ENCODE measurements at places on chromosomes 1 and 21.
A peak's percentile ranks its signal among the peaks of the same experiment; 100 is the strongest.

DNA sequence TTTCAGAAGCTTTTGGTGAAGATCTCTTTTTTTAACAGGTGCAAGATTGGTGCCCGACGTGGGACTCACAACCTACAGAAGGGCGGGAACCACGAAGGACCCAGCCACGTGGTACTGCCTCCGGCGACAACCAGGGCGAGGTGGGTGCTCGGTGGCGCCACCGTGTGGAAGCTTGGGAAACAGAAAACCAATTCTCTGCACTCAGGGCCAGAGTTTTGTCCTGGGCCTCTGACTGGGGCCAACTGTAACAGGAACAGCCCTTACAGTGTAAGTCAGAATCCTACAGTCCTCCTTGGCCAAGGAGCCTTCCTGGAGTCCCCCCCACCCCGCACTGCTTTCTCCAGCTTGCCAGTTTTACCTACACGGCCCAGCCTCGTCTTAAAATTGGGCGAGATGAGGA is 11.6 kb upstream of the S100A7A start:
- peak; percentile 54 for DNase-seq

DNA sequence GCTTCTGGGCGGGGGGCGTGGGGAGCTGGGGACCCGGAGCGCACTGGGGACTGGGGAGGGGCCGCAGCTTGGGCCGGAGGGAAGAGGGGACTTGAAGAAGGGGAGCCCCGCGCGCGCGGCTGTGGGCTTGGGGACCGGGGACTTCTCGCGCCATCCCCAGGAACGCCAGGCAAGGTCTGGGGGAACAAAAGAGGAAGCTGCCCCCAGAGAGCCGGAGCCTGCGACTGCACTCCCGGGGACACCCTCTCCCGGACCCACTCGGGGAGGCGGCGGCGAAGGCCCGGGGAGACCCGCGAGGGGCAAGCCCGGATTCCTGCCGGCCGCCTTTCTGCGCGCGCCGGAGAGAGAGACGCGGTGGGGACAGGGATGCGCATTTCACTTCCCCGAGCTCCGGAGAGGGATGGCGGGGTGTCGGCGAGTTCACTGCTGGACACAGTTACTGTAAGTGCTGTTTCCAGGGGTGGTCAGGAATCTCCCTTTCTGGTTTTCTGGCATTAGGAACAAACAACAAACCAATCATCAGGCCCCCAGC is 732 bp downstream of the ABCG1 start:
- peak; percentile 36 for DNase-seq

GRCh38 chr1:12244078-12244477 is 14.2 kb downstream of the VPS13D start:
- no peak for DNase-seq

DNA sequence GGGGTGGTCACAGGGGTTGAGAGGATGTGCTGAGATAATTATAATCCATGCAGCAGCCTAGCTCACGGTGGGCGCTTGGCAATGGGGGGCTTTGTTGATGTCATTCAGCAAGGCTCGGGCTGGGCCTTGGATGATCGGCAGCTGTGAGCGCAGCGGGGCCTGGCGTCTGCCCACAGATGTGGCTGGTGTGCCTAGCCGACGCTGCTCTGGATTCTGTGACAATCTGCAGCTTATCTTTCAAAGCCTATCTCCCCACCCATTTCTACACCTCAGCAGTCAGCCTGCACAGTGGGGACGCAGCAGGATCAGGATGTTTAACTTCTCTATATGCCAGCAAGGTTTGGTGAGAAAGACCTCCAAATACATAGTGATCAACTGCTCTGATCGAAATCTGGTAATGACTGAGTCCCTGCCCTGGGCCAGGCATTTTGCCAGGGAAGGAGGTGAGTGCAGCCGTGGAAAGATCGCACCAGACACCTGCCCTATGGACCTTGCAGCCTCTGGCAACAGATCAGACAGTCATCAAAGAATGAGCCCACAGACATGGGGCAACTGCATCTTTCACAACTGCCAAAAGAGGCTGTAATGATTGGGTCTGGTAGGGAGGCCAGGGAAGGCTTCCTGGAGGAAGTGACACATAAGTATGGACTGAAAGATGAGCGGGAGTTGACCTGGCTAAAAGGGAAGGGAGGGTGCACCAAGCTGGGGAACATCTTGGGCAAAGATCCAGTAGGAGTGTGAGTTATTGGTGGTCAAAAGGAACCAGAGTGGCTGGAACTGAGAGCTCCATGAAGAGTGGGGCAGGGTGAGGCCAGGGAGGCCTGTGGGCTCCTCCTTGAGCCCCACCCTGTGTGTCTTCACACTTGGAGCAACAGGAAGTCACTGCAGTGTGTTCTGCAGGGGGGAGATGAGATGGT is 35.3 kb downstream of the EPHB2 start:
- DNase-seq, result no peak

- DNase-seq, result peak; percentile 35
These were observed 212.8 kb upstream of the RAB4A start for GRCh38 chr1:229058111-229058561.

GRCh38 chr1:173276922-173277800 is 70.0 kb upstream of the TNFSF4 start:
- no peak for DNase-seq

DNA sequence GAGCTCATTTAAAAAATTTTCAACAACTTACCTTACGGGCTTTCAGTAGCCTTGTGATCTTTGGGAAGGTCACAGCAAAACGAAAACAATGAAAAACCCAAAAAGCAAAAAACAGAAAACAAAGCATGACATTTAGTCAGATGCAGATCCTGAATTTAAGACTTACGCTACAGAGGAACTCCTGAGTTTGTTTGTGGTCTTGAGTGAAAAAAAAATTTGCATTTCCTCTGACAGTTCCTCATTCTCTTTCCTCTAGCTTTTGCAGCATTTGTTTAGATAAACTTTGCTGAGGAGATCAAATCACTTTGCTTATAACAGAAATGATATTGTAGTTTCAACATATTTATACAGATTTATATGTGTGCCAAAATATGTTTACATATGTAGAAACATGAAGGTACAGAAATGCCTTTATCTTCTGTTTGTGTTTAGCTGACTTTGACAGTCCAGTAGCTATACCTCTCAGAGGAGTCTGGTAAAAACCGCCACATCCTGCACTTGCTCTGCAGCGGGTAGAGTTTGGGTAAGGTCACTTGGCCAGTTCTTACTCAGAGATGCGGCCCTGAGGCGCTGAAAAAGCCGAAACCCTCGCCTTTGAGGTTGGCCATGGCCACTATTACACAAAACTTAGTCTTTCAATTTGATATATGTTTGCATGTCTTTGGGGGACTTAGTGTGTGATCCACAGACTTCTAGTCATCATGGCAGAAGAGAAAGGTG is 142.5 kb downstream of the TNR start:
- DNase-seq, result no peak

GRCh38 chr1:228754646-228755268 is 19.5 kb downstream of the RHOU start:
- DNase-seq, result no peak

DNA sequence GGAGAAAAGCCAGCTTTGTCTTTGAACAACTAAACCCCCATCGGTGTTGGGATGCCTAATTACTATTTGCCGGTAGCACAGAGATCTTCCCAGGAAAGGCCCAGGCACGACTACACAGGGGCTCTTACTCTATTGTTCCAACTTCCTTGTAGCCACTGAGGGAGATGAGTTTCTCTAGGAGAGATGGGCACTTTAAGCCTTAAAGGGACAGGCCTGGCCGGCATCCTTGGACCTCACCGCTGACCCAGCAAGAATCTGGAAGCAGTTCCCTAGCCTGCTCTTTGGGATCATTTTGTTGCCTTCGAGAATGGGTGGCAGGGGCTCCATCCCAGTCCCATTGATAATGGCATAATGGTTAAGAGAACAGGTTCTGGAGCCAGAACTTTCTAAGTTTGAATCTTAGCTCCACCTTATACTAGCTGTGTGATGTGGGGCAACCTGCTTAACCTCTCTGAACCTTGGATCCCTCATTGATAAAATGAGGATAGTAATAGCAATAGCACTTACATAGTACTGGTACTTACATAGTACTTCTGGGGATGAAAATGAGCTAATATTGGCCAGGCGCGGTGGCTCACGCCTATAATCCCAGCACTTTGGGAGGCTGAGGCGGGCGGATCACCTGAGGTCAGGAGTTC is 239.1 kb upstream of the TMEM51 start:
- no peak for DNase-seq

GRCh38 chr1:65056866-65057265 is 90.5 kb upstream of the JAK1 start:
- DNase-seq, result no peak

DNA sequence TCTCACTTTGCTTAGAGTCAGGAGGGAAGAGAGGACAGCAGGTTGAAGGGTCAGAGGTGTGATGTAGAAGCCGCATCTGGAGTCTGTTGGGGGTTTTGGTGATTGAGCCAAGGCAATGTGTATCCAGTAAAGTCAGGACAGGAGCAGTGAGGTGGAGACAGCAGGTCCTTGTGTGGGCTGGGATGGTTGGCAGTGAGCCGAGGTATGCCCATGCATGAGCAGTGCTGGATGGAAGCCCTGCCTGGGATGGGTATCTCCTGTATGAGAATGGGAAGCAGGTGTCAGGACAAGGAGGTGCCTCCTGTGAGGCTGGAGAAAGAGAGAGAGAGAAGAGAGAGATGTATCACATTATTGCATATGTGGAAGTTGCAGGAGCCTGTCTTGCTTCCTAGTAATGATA is 90.0 kb downstream of the OBSCN start:
- no peak for DNase-seq

DNA sequence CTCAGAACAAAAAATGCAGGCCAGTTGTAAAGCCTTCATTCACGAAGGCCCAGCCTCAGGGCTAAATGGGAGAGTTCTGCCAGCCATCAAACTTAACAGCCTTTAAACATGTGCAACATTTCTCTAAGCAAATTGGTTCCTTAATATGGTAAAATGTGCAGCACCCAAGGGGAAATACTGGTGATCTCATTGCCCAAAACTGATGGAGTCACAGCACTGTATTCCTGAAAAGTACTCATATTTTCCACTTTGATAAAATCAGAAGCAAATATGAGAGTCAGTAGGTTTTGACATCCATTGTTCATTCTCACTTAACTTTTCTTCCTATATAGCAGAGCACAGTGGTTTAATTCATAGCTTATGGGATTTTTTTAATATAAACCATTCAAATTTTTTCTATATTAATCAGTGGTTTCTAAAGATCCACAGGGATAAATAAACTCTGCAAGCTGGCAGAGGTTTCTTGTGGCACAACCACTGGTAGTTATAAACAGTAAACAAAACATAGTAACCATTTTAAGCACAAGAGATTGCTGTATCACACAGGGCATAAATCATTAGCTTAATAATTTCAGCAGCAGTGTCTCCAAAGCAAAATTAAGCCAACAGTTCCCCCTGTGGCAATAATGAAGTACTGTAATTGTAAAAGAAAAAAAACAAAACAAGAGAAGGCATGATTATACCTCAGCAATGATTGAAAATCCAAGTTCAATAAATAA is 106.9 kb upstream of the LYPLAL1 start:
- DNase-seq, result no peak

DNA sequence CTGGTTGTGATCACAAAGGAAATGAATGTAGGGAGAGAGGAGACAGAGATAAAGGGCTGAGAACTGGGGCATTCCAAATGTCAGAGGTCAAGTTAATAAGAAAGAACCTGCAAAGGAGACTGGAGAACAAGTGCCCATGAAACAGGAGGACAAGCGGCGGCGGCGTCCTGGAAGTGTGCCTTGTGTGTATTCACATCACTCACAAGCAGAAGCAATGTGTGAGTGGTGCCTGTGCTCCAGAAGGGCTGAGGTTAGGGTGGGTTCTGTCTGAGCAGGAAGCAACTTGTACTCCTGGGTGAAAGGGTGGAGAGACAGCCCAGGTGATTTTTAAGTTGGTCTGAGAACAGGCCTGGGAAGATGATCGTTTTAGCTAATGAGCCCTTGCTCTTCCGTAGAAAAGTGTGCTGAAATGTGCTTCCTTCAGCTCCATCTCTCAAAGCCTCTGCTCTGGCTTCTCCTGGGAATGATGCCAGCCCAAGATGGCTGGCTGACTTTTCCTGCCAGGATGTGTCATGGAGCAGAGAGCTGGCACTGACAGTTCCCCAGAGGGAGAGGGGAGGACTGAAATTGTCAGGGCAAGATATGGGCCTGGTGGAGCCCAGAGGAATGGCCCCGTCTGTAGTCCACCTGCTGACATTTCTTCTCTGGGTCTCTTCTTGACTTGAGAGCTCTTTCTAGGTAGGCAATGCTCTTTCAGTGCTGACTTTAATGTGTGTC is 25.1 kb upstream of the PLEKHA6 start:
- DNase-seq, result no peak

DNA sequence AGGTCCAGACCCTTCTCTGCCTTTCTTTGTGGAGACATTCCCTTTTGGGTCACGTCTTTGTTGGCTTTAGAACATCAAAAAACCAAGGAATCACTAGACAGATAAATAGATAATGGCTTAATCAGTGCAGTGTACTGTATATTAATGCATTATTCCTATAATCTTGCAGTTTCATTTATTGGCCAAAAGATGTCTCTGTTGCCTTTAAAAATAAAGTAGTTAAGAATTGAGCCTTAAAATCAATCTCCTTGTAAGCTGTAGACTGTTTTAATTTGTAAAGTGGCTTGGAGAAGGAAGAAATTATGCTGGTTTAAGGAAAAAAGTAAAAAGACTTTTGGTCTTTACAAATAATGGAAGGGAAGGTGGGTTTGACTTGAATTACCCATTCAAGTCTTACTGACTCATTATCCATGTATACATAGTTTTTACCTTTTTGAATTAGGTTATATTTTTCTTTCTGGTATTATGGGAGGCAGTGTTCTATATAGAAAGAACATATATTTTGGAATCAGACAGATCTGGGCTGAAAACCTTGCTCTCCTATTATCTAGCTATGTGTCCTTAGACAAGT is 84.6 kb downstream of the VPS13D start:
- DNase-seq, result no peak

- DNase-seq, result no peak
These were observed 31.7 kb upstream of the CD55 start for GRCh38 chr1:207289756-207290155.

DNA sequence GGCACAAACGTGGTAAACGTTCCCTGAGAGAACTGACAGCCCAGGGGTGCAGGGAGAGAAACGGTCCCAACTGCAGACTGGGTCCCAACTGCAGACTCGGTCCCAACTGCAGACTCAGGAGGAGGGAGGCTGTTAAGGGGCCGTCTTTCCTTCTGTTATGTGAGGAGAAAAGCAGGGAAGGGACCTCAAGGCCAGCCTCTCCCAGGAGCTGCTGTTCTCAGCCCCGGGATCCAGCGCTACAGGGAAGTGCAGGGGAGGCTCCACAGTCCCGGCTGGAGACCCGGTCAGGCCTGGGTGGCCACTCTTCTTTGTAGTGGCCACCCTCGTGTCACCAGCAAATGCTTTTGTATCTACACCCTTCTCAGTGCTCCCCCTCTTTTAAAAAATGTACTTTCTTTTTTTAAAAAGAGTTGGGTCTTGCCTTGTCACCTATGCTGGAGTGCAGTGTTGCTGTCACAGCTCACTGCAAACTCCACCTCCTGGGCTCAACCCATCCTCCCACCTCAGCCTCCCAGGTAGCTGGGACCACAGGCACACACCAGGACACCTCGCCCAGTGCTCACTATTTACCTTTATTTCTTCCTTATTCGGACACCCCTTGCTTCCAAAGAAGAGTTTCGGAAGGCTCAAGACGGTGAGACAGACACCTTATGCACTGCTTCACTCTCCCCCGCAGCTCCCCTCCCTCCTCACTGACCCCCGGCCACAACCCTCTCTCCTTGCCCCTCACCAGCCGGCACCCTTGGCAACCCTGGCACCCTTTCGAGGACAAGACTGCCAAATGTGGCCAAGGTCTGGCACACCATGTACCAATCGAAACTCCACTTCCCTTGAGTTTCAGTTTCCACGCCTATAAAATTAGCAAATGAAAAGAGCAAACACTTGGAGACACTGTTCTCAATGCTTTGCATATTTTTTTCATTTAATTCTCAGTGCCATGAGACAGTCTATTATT is 21.8 kb downstream of the CAPN2 start:
- no peak for DNase-seq

Measured in CD4-positive, alpha-beta T cell treated with Interleukin-1 beta for 1 hour (primary cell).